SJSA1 (cell line): ENCODE measurements at places on chromosomes 12 and 14. TPM values are rescaled to one million over a fixed set of nuclear protein-coding genes. Genes with fewer than 3 reads are reported as not detected.

TC2N gene
- 0.05 TPM in 1 of 2 replicates, not detected in the other for total RNA-seq

TMEM63C gene
- 0.66 TPM in 1 of 2 replicates, not detected in the other for total RNA-seq

DNA sequence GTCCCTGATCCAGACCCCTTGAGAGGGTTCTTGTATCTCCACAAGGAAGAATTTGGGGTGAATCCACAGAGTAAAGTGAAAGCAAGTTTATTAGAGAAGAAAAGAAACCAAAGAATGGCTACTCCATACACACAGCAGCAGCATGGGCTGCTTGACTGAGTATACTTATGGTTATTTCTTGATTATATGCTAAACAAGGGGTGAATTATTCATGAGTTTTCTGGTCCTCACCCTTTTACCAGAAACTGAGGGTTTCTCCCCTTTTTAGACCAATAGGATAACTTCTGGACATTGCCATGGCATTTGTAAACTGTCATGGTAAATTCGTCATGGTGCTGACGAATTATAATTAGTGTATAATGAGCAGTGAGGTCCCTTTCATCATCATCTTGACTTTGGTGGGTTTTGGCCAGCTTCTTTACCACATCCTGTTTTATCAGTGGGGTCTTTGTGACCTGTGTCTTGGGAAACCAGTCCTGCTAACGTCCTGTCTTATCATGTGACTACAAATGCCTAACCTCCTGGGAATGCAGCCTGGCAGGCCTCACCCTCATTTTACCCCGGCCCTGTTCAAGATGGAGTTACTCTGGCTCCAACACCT is 121.9 kb downstream of the SPTSSA start:
- no peak for DNase-seq

SERPINA3 gene
- total RNA-seq: 0.13 and 0.95 TPM in 2 replicates

FOXN4 gene
- total RNA-seq: not detected in 2 replicates

- no peak for DNase-seq
Observed at GRCh38 chr12:60920841-60921495, 1325.1 kb downstream of the SLC16A7 start.

PKP2 gene
- total RNA-seq: 28.6 and 29.9 TPM in 2 replicates

DNA sequence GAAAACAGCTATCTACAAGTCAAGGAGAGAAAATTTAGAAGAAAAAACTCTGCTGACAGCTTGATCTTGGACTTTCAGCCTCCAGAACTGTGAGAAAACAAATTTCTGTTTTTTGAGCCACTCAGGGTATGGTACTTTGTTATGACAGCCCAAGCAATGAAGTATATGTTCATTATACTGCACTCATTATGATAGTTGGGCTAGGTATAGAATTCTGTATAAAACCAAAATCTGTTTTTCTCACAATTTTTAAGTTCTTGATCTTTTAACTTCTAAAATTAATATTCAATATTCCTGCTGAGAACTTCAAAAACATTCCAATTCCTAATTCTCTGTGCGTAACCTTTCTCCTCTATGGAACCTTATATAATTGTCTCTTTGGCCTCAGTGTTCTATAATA is 200.8 kb downstream of the SLC5A8 start:
- DNase-seq: no peak

GRCh38 chr14:68937471-68938270 is 41.4 kb downstream of the ACTN1 start:
- no peak for DNase-seq

EPS8 gene
- 29.4 and 52.7 TPM in 2 replicates for total RNA-seq

DNA sequence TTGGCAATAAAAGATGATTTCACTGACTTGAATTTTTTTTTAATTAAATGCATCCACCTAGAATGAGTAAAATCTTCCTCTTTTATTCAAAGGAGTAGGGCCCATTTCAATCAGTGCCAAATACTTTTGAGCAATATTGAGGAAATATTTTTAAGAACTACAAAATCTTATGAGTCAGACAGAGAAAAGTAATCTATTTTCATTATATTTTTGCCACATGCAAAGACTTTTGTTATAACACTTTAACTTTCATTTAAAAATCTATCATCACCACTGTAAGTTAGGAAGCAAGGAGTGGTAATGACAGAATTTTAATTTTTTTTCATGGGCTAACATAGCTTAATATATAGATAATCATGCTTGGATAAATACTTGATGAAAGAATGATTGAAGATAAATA is 345.2 kb upstream of the KITLG start:
- DNase-seq: no peak

DNA sequence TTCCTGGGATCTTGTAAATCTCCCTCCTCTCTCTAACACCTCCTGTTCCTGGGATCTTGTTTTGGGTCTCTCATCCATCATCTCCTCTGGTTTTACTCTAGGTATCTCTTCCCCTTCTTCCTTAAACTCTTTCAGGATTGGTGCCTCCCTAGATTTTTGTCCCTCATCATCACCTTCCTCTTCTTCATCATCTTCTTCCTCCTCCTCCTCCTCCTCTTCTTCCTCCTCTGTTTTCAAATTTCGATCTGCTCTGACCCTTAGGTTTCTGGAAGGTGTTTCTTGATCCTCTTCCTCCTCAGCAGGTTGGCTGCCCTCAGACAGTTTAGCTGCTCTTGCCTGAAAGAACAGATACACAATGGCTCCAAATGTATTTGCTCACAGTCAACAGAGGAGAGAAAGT is 14.5 kb downstream of the ACIN1 start:
- DNase-seq: no peak

REM2 gene
- total RNA-seq: 0.05 TPM in 1 of 2 replicates, not detected in the other
